ENCODE measurements at places on chromosomes 6 and 20. TPM values are rescaled to one million over a fixed set of nuclear protein-coding genes. Genes with fewer than 3 reads are reported as not detected.

GRCh38 chr20:37522260-37523011 is 1.4 kb downstream of the NNAT start:
- peak overlapping the region; percentile 100 for H3K4me3 ChIP-seq
- peak; percentile 89 for DNase-seq
- no peaks in the 10 kb centered on the region for H3K27me3 ChIP-seq
- peaks cover 52% of the 10 kb centered on the region for H3K4me1 ChIP-seq

DNA sequence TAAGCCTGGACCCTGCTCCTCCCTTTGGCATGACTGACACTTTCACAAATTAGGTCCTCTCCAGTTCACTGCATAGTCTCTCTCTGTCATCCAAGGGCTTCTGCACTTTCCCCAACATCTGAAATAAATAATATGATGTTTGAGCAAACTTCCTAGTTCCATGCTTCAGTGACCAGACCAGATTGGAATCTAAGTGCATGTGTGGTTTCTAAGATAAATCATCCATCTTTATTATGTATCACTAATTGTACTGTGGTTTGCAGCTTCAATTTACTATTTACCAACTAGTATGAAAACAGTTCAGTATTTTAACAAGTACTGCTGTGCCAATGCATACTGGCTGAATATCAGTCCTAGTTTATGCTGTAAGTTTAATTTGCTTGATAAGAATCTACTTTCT is 18.7 kb downstream of the SESN1 start:
- no peaks in the 10 kb centered on the region for H3K27me3 ChIP-seq
- peaks cover 89% of the 10 kb centered on the region for H3K4me1 ChIP-seq
- H3K36me3 ChIP-seq, result no peaks in the 10 kb centered on the region
- no peak for DNase-seq
- no peak overlapping the region for H3K4me3 ChIP-seq
- H3K27ac ChIP-seq, result peak overlapping the region; percentile 98

GRCh38 chr20:10074513-10074912 is 39.7 kb downstream of the ANKEF1 start:
- H3K4me1 ChIP-seq, result no peaks in the 10 kb centered on the region
- no peak overlapping the region for H3K27ac ChIP-seq
- peak; percentile 31 for DNase-seq
- H3K4me3 ChIP-seq, result no peak overlapping the region
- no peaks in the 10 kb centered on the region for H3K36me3 ChIP-seq
- H3K27me3 ChIP-seq, result peaks cover 2% of the 10 kb centered on the region

DNA sequence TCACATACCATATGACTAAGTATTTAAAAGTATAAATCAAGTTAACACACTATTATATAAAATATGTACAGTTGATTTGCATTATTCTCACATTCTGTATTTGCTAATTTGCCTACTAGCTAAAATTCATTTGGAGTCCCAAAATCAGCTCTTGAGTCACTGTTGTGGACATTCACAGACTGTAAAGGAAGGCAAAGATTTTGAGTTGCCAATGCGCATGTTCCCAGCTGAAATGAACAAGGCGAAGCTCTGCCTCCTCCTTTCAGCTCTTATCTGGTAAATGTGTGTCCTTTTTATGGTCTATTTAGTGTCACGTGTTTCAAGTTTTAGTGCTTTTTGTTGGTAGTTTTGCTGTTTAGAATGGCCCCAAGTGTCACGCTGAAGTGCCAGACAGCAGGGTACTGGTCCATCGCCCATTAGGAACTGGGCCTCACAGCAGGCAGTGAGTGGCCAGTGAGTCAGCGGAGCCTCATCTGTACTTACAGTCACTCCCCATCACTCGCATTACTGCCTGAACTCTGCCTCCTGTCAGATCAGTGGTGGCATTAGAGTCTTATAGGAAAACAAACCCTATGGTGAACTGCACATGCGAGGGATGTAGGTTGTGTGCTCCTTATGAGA is 87.2 kb upstream of the ADTRP start:
- H3K27ac ChIP-seq, result no peak overlapping the region
- H3K4me1 ChIP-seq, result no peaks in the 10 kb centered on the region
- no peak overlapping the region for H3K4me3 ChIP-seq
- no peaks in the 10 kb centered on the region for H3K27me3 ChIP-seq

DNA sequence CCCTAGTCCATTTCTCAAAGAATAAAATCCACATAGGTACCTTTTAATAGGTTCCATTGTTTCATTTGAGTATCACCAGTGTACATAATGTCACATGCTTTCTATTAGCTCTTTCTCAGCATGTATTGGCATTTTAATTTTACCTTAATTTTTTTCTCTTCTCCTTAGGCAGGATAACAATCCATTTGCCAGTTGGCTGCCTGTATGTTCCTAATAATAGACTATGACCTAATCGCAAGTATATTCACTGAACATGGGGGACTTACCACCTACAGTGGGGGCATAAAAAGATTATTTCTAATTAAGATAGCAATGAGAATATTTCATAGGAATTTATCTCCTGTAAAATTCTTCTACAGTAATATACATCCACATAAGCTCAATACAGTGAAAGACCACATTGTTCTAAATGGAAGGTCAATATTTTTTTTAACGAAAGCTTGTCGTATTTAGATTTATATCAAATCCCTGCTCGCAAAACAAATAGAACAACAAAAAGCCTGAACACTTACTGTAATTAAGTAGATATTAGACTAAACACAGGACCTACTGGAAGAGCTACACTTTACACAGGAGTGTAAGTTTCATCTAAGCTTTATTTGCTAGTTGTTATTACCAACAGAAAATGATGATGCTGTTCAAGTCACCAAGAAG is 76.4 kb downstream of the OGFRL1 start:
- no peaks in the 10 kb centered on the region for H3K4me1 ChIP-seq
- H3K4me3 ChIP-seq, result no peak overlapping the region
- no peak for DNase-seq
- H3K27me3 ChIP-seq, result no peaks in the 10 kb centered on the region
- no peak overlapping the region for H3K27ac ChIP-seq

- H3K4me1 ChIP-seq, result no peaks in the 10 kb centered on the region
- no peaks in the 10 kb centered on the region for H3K27me3 ChIP-seq
- no peak overlapping the region for H3K4me3 ChIP-seq
- H3K36me3 ChIP-seq, result no peaks in the 10 kb centered on the region
These were observed 45.9 kb upstream of the MC3R start for GRCh38 chr20:56202493-56203077.

- H3K27me3 ChIP-seq, result no peaks in the 10 kb centered on the region
- H3K4me1 ChIP-seq, result peaks cover 60% of the 10 kb centered on the region
- H3K36me3 ChIP-seq, result no peaks in the 10 kb centered on the region
- H3K27ac ChIP-seq, result peak overlapping the region; percentile 58
These were observed 51.4 kb downstream of the TGM2 start for GRCh38 chr20:38113401-38114325.

DNA sequence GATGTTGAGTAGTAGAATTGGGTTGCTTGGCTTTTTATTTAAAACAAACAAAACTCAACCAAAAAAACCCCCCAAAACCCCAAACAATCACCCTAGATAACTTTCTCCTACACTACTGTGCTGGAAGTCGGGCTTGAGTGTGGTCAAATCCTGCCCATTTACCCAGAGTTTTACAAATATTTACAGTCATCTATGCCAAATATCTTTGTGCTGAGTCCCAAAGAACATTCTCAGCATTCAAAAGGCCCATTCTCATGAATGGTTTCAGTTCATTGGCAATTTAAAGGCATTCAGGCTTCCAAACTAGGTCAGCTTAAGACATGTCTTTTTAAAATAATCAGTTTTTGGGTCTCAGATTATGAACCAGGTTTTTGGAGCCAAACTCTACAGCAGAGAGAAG is 1.8 kb downstream of the RNF144B start:
- H3K4me3 ChIP-seq, result peak overlapping the region; percentile 72
- H3K4me1 ChIP-seq, result peaks cover 35% of the 10 kb centered on the region
- DNase-seq, result no peak
- H3K27me3 ChIP-seq, result no peaks in the 10 kb centered on the region
- no peaks in the 10 kb centered on the region for H3K36me3 ChIP-seq
- peak overlapping the region; percentile 87 for H3K27ac ChIP-seq

DNA sequence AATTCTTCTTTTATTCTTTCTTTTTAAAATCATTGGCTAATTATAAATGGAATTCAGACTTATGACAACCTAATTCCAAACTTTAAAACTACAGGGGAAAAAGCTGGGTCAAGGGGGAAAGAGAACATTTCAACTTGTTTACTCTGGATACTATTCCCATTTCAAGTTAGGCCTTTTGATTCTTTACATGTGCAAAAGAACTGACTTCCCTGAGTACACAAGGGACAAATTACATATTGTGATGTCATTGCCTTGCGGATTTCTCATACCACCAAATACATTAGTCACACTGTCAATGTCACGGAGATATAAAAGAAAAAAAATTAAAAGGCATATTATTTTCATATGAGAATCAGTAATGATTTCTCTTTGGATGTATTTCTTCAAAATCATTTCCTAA is 96.5 kb upstream of the TBX18 start:
- no peaks in the 10 kb centered on the region for H3K27me3 ChIP-seq
- H3K4me1 ChIP-seq, result no peaks in the 10 kb centered on the region
- no peak overlapping the region for H3K4me3 ChIP-seq
- no peak for DNase-seq

- H3K36me3 ChIP-seq, result no peaks in the 10 kb centered on the region
- H3K27ac ChIP-seq, result no peak overlapping the region
- no peak for DNase-seq
- no peak overlapping the region for H3K4me3 ChIP-seq
These were observed 26.9 kb downstream of the GJA10 start for GRCh38 chr6:89921197-89921596.

- H3K4me3 ChIP-seq, result no peak overlapping the region
- no peak for DNase-seq
- peaks cover 73% of the 10 kb centered on the region for H3K36me3 ChIP-seq
- no peaks in the 10 kb centered on the region for H3K27me3 ChIP-seq
- H3K27ac ChIP-seq, result no peak overlapping the region
These were observed 30.4 kb upstream of the PI16 start for GRCh38 chr6:36924131-36924530.

The SAYSD1 gene
- total RNA-seq, result 5.8 TPM

The TSHZ2 gene
- total RNA-seq, result 7.5 TPM

The RBPJL gene
- 0.22 TPM for total RNA-seq

The ADGRB3 gene
- total RNA-seq, result 0.23 TPM

The ADGRF1 gene
- not detected for total RNA-seq
